ENCODE measurements at places on chromosomes 5 and 9.

- no peak for DNase-seq
- no peak overlapping the region for H3K27ac ChIP-seq
- H3K27me3 ChIP-seq = no peaks in the 10 kb centered on the region
Observed at GRCh38 chr9:126506361-126507317, 107.1 kb upstream of the LMX1B start.

GRCh38 chr9:14661421-14662059 lies 31.7 kb downstream of the ZDHHC21 start:
- H3K27ac ChIP-seq = no peak overlapping the region
- no peak for DNase-seq
- H3K27me3 ChIP-seq = no peaks in the 10 kb centered on the region
- H3K4me1 ChIP-seq = peaks cover 3% of the 10 kb centered on the region

DNA sequence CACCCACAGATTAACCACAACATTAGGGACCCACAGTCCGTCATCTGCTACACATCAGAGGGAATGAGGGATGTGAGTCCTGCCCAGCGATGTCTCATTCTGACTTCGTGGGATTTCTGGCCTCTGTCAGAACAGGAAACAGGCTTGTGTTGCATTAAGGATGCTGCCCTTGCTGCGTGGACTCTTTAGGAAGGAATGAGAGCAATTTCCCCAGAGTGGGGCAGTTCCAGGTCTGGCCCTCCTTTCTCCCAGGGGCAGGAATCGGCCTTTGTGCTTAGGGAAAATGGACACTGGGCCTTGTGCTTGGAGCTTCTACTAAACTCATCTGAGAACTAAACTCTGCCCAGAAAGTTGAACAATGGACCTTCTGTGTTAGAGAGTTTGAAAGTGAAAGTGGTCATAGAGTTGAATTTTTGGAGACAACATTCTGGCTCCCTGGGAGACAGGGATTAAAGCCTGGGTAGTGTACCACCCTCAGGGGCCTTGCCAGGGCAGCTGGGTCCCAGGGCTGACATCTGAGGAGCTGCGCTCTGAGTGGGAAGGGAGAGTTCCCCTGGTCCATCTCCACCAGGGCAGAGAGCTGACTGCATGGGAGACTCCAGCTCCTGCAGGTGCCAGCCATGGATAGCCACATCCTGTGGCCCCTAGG lies 37.8 kb upstream of the S1PR3 start:
- H3K27ac ChIP-seq = no peak overlapping the region
- no peaks in the 10 kb centered on the region for H3K36me3 ChIP-seq

DNA sequence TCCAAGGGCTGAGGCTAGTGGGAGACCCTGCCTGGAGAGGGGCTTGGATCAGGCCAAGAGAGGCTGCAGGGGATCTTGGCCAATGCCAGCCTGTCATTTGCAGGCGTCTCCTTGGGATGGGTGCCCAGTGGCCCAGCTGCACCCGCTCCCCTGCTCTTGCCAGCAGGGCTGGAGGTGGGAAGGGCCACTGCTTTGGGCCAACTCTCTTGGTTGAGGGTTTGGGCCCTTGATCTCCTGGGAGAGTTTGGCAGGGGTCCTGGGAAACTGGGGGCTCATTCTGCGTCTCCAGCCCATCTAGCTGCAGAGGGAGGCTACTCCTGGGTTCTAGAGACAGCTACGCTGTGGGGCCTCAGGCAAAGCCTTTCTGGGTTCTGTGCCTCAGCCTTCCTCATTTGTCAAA lies 10.5 kb downstream of the PSD2 start:
- H3K27ac ChIP-seq = no peak overlapping the region
- no peaks in the 10 kb centered on the region for H3K4me1 ChIP-seq
- H3K27me3 ChIP-seq = peaks cover 91% of the 10 kb centered on the region

DNA sequence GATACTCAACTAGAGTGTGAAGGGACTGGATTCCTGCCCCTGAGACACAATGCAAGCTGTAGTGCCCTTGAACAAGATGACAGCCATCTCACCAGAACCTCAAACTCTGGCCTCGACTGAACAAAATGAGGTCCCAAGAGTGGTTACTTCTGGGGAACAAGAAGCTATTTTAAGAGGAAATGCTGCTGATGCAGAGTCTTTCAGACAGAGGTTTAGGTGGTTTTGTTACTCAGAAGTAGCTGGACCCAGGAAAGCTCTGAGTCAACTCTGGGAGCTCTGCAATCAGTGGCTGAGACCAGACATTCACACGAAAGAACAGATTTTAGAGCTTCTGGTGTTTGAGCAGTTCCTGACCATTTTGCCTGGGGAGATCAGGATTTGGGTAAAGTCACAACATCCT lies 2.4 kb downstream of the ZNF483 start:
- H3K27ac ChIP-seq = no peak overlapping the region
- H3K36me3 ChIP-seq = peaks cover 18% of the 10 kb centered on the region
- no peak for DNase-seq

GRCh38 chr5:14261235-14261634 lies 118.1 kb downstream of the TRIO start:
- peaks cover 3% of the 10 kb centered on the region for H3K36me3 ChIP-seq
- H3K4me1 ChIP-seq = peaks cover 6% of the 10 kb centered on the region
- H3K27me3 ChIP-seq = peaks cover 28% of the 10 kb centered on the region
- no peak overlapping the region for H3K4me3 ChIP-seq

DNA sequence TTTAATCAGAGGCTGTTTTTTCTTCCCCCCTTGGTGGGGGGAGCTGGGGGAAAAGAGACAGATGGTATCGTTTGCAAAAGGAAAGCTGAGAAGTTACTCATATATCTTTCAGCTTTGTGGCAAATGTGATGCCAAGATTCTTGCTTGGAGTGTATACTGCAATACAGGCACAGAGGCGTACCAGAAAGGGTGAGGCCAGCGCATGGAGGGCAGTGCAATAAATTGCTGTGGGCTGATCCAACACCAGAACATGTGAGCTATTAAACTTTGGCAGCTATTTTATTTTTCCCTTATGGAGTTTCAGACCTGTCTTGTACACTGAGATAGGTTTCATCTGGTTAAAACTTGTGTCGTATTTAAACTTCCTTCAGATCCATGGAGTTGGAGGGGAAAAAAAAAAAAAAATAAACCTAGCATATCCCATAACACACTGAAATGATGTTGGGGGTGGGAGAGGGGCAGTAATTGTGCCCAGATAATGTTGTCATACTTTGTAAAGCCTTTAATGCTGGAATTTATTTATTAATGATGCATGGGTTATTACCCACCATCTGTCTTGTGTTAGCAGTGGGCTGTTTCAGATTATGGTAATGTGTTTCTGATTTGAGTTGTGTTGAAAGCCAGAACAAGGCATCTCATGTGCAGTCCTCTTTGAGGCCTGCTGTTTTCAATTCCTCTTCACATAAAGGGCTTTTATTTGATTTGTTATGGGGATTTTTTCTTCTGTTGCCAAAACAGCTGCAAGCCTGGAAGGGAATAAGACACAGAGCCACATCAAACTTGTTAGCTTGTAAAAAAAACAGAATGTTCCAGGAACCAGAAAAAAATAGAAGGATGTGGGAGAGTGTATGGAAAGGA lies 891.3 kb downstream of the TLE1 start:
- no peaks in the 10 kb centered on the region for H3K36me3 ChIP-seq
- H3K27ac ChIP-seq = no peak overlapping the region
- no peak overlapping the region for H3K4me3 ChIP-seq
- no peaks in the 10 kb centered on the region for H3K4me1 ChIP-seq

DNA sequence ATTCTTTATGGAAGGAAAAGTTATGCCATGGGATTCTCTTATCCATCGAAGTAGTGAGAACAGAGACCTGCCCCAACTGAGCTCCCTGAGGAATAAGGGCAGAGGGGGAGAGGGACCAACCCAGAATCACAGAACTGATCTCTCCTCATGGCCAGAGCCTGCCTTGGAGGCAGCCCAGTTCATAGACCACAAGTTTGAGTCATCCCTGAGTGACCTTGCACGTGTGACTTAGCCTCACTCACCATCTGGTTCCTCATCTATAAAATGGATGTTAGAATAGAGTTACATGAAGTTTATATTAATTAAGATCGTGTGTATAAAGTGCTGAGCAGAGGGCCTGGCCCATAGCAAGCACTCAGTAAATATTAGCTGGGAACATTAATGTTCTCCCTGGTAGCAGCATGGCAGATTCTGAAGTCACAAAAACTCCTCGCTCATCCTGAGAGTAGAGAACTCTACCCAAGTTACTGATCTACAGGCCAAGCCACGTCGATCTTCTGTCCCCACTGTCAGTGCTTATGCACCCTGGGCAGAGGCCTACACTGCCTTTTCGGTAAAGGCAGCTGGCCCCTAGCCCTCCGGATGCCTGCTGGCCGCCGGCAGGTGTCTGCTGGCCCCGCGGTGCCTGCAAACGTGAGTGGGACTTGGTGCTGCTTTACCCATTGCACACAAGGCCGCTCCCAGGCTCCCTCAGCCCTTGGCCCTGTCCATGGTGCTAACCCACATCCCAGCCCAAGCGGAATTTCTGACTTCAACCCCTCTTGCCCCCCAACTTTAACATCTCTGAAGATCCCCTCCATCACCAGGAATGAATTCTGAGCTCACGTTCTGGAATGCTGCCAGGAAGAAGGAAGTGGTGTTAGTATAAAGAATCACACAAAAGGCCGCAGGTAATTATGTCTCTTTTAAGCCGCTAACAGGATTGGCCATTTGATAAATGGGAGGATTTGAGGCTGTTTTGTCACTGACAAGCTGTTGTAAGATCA lies 61.1 kb upstream of the ARAP3 start:
- no peaks in the 10 kb centered on the region for H3K36me3 ChIP-seq
- H3K27ac ChIP-seq = no peak overlapping the region
- no peak overlapping the region for H3K4me3 ChIP-seq
- no peaks in the 10 kb centered on the region for H3K4me1 ChIP-seq
- peaks cover 48% of the 10 kb centered on the region for H3K27me3 ChIP-seq
- DNase-seq = no peak

DNA sequence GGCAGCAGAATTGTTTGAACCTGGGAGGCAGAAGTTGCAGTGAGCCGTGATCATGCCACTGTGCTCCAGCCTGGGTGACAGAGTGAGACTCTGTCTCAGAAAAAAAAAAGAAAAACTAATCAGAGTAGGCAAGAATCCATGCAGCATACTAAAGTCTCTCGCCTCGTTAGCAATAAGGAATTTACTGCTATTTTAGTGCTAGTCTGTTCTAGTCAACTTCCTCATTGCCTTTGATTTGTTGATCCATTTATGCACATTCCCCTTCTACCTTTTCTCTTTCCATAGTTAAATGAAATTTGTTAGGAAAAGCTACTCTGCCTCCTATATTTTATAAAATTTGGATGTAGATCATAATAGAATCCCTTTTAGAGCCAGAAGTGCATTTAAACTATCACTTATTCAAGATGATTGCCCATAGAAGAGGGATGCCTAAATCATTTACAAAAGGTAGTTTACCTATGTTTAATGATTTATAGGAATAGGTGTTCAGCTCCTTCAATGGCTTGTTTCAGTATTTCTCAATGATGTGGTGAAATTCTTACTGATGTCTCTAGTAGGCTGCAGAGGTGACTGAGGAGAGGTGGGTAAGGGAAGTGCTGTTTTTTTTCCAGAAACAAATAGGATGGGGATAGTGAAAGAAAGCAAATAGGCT lies 1.9 kb downstream of the LRRC19 start:
- peaks cover 4% of the 10 kb centered on the region for H3K36me3 ChIP-seq
- no peaks in the 10 kb centered on the region for H3K4me1 ChIP-seq
- no peak overlapping the region for H3K27ac ChIP-seq
- DNase-seq = no peak
- H3K27me3 ChIP-seq = no peaks in the 10 kb centered on the region
- no peak overlapping the region for H3K4me3 ChIP-seq

- no peak overlapping the region for H3K4me3 ChIP-seq
- H3K27ac ChIP-seq = no peak overlapping the region
- no peaks in the 10 kb centered on the region for H3K36me3 ChIP-seq
- H3K4me1 ChIP-seq = no peaks in the 10 kb centered on the region
- DNase-seq = no peak
Observed at GRCh38 chr9:135692410-135692809, 6.9 kb downstream of the SOHLH1 start.
